ENCODE measurements at places on chromosomes 6 and 20. TPM values are rescaled to one million over a fixed set of nuclear protein-coding genes. Genes with fewer than 3 reads are reported as not detected.

- DNase-seq: no peak
- no peak overlapping the region for H3K4me3 ChIP-seq
- no peaks in the 10 kb centered on the region for H3K4me1 ChIP-seq
These were observed 127.9 kb upstream of the ADGRF1 start for GRCh38 chr6:47169785-47170616.

- peaks cover 5% of the 10 kb centered on the region for H3K4me1 ChIP-seq
- no peaks in the 10 kb centered on the region for H3K36me3 ChIP-seq
- peaks cover 67% of the 10 kb centered on the region for H3K27me3 ChIP-seq
- peak overlapping the region; percentile 80 for H3K4me3 ChIP-seq
These were observed 424 bp upstream of the KIF13A start for GRCh38 chr6:17987697-17988421.

GRCh38 chr20:54084193-54084592 is 13.8 kb upstream of the BCAS1 start:
- peaks cover 6% of the 10 kb centered on the region for H3K4me1 ChIP-seq
- H3K27ac ChIP-seq: no peak overlapping the region
- peaks cover 16% of the 10 kb centered on the region for H3K27me3 ChIP-seq
- no peak overlapping the region for H3K4me3 ChIP-seq
- no peak for DNase-seq
- peaks cover under 1% of the 10 kb centered on the region for H3K36me3 ChIP-seq

The CYP21A2 gene
- total RNA-seq: 0.39 TPM

- no peak overlapping the region for H3K27ac ChIP-seq
- no peaks in the 10 kb centered on the region for H3K4me1 ChIP-seq
- H3K4me3 ChIP-seq: no peak overlapping the region
These were observed 374.1 kb upstream of the MANEA start for GRCh38 chr6:95203153-95203754.

DNA sequence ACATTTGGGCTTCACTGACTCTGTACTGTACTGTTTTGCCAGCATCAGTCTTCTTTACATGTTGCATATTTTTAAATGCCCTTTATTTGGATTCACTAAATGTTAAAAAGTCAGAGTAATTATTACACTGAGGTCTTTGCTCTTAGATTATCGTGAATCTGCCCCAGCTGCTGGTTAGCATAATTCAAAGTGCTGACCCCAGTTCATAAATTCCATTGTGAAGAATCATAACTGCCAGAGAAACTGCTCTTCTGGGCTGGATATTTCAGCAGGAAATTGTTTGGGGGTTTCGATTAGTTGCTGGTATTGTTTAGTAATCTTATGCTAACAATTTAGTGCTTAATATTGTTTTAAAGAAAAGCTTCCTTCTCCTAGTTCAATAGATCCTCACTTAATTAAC is 682.1 kb upstream of the MAP3K7 start:
- H3K27me3 ChIP-seq: no peaks in the 10 kb centered on the region
- no peak for DNase-seq
- H3K27ac ChIP-seq: no peak overlapping the region
- H3K4me1 ChIP-seq: no peaks in the 10 kb centered on the region

- no peaks in the 10 kb centered on the region for H3K36me3 ChIP-seq
- peaks cover 31% of the 10 kb centered on the region for H3K27me3 ChIP-seq
- peaks cover 16% of the 10 kb centered on the region for H3K4me1 ChIP-seq
These were observed 22.5 kb upstream of the HFE start for GRCh38 chr6:26064619-26065257.

DNA sequence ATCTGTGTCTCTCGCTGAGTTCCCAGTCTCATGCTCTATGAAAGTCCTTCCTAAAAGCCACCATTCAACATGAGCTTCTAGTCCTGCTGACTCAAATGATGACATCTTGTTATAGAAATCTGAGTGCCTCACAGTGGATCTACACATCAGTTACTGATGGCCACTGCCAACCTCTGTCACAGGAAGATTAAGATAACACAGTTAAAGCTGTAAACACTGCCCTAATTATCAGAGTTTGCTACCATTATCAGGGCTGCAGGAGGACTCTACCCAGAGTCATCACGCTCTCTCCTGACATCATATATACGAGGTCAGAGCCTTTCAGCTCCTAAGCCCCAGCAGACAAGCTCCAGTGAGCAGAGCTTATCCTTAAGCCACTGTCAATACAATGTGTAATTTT is 63.2 kb downstream of the HIVEP2 start:
- H3K27ac ChIP-seq: no peak overlapping the region
- H3K36me3 ChIP-seq: peaks cover 46% of the 10 kb centered on the region
- H3K27me3 ChIP-seq: no peaks in the 10 kb centered on the region
- peaks cover 52% of the 10 kb centered on the region for H3K4me1 ChIP-seq
- no peak overlapping the region for H3K4me3 ChIP-seq

DNA sequence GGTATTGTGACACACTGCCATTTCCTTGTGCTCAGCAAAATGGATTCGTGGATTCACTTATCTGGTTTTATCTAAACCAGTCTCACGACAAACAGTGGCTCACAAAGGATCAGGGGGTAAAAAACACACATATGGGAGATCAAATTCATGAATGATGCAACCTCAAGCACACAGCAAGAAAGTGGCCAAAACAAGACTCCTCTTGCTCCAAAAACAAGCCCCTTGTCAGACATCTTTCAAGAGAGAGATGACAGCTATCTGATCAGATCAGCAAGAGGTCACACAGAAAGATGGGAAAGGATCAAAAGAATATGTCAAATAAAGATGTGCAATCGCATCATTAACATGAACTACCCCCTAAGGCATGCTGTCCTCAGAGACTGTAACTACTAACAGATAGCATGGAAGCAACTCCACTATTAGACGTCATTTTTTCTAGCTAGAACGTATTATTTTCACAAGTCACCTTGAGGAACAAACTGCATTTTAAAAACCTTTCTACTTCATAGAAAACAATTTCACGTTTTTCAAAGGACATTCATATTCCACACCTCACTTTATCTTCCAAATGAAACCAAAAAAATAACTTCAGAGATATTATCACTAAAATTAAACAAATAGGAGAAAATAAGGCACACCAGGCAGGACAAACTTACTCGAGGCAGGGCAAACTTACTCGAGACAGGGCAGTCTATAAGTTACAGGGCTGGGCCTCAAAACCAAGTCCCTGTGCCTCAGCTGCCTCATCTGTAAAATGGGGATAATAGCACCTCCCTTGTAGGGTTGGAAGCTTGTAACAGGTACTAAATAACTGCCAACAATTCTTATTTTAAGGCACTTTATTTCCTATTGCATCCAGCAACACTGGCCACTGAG is 122.3 kb downstream of the PREX1 start:
- peaks cover 48% of the 10 kb centered on the region for H3K36me3 ChIP-seq
- H3K4me3 ChIP-seq: no peak overlapping the region
- H3K4me1 ChIP-seq: peaks cover 20% of the 10 kb centered on the region
- DNase-seq: no peak
- H3K27ac ChIP-seq: peak overlapping the region; percentile 1

DNA sequence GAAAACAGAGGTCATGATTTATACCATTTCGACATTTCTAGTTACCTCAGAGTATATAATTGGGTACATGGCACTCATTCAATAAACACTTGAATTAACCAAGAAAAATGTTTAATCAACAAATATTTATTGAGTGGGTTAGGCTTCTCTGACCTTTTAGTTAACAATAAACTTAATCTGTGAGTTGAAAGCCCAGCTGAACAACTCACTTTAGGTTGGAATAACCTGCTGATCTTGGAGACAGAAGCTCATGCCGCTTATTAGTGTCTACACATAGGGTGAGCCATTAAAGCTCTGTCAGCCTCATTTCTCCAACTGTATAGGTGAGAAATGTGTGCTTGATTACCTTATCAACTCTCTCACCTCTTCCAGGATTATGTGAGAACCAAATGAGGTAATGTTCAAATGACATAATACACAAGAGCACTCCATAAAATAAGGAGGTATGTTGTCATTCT is 98.2 kb upstream of the DTNBP1 start:
- H3K4me3 ChIP-seq: no peak overlapping the region
- H3K4me1 ChIP-seq: peaks cover 14% of the 10 kb centered on the region
- no peaks in the 10 kb centered on the region for H3K27me3 ChIP-seq
- no peak for DNase-seq
- H3K27ac ChIP-seq: no peak overlapping the region
- no peaks in the 10 kb centered on the region for H3K36me3 ChIP-seq

- peaks cover 18% of the 10 kb centered on the region for H3K4me1 ChIP-seq
- H3K27me3 ChIP-seq: peaks cover 37% of the 10 kb centered on the region
- H3K36me3 ChIP-seq: no peaks in the 10 kb centered on the region
- no peak overlapping the region for H3K27ac ChIP-seq
- peak; percentile 75 for DNase-seq
- H3K4me3 ChIP-seq: peak overlapping the region; percentile 75
These were observed 1.6 kb downstream of the MARCKS start for GRCh38 chr6:113858480-113859348.

- H3K36me3 ChIP-seq: no peaks in the 10 kb centered on the region
- peaks cover 2% of the 10 kb centered on the region for H3K27me3 ChIP-seq
- H3K27ac ChIP-seq: no peak overlapping the region
- peaks cover 7% of the 10 kb centered on the region for H3K4me1 ChIP-seq
These were observed 10.1 kb upstream of the NXT1 start for GRCh38 chr20:23340524-23340923.

DNA sequence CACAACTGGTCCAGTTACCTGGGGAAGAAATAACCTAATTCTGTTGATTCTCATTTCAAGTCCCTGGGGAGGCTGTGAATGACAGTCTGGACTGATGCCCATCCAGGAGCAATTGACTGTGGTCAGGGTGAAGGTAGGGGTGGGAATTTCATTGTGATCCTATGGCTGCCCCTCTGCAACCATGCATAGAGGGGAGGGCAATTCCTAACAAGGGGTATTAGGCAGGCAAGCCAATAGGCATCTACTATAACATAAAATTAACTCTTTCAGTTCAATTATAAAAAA is 44.0 kb upstream of the TRAM2 start:
- no peak overlapping the region for H3K27ac ChIP-seq
- no peaks in the 10 kb centered on the region for H3K4me1 ChIP-seq
- no peaks in the 10 kb centered on the region for H3K36me3 ChIP-seq
- DNase-seq: no peak

DNA sequence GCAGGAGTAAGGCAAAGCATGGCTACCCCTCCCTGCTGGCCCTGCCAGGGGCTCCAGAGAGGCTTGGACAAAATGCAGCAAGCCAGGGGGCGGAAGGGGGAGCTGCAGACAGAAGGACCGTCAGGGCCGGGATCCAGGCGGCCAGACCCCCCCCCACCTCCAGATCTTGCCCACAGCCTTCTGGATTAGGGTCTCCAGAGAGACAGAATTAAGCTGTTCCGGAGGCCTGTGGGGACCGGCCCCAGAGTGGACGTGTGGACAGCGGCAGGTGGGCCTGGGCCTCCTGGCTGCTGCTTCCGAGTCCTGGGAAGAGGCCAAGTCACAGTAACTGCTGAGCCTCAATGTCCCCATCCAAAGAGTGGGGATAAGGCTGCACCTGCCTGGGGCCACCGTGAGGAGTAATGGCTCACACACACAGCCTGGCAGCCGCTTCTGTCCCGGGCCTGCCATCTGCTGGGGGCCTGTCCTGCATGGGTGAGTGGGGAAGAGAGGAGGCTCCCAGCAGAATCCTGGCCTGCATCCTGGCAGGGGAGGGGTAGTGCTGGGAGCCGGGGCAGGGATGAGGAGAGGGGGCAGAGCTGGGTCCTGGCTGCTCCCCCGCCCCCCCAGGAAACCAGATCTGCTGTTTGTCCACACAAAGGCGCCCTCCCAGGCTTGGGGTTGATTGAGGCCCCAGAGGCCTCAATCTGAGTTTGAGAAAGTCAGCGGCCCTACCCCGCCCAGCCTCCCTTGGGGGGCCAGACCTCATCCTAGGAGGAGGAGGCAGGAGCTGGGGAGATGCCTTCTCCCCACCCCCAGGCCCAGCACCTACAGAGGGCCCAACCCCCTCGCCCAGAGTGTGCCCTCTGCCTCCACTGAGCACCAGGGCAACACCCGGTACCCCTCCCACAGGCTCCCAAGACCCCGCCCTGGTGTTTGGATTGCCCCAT is 3.9 kb downstream of the LAMA5 start:
- no peak overlapping the region for H3K27ac ChIP-seq
- H3K4me1 ChIP-seq: no peaks in the 10 kb centered on the region
- H3K36me3 ChIP-seq: no peaks in the 10 kb centered on the region
- DNase-seq: no peak
- H3K4me3 ChIP-seq: no peak overlapping the region

The NEU1 gene
- 21.3 TPM for total RNA-seq

GRCh38 chr6:139751179-139751578 is 376.7 kb upstream of the CITED2 start:
- no peak for DNase-seq
- H3K27ac ChIP-seq: no peak overlapping the region
- no peaks in the 10 kb centered on the region for H3K4me1 ChIP-seq
- no peaks in the 10 kb centered on the region for H3K27me3 ChIP-seq

DNA sequence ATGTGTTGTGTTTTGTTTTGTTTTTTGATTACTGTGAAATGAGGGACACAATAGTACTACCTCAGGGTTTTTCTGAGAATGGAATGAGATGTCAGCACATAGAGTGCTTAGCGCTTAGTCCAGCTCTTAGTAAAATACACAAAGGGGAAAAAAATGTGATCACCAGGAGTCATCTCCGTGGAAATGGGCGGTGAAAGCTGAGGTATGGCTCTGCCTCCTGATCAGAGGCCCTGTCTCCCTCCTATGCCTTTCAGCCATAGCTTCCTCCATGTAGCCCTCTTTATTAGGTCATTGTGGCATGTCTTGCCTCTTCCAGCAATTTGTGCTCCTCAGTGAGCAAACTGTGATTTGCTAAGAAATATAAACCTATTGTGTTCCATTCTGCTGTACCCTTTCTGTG is 13.0 kb downstream of the PSMF1 start:
- H3K27me3 ChIP-seq: no peaks in the 10 kb centered on the region
- H3K4me3 ChIP-seq: no peak overlapping the region
- peaks cover 11% of the 10 kb centered on the region for H3K4me1 ChIP-seq
- H3K27ac ChIP-seq: no peak overlapping the region
- DNase-seq: no peak
- H3K36me3 ChIP-seq: peaks cover 89% of the 10 kb centered on the region

DNA sequence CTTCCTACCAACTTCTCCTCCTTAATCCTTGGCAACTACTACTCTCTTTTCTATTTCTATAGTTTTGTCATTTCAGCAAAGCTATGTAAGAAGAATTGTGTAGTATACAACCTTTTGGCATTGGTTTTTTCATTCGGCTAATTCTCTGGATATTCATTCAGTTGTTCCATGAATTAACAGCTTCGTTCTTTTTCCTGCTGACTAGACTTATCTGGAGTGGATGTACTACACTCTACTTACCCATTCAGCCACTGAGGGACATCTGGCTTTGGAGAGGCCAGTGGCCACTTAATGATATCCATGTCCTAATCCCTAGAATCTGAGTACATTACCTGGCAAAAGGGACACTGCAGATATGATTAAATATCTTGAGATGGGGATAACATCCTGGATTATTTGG is 623.9 kb downstream of the DOK5 start:
- H3K27me3 ChIP-seq: no peaks in the 10 kb centered on the region
- no peak for DNase-seq
- no peak overlapping the region for H3K27ac ChIP-seq
- no peak overlapping the region for H3K4me3 ChIP-seq

DNA sequence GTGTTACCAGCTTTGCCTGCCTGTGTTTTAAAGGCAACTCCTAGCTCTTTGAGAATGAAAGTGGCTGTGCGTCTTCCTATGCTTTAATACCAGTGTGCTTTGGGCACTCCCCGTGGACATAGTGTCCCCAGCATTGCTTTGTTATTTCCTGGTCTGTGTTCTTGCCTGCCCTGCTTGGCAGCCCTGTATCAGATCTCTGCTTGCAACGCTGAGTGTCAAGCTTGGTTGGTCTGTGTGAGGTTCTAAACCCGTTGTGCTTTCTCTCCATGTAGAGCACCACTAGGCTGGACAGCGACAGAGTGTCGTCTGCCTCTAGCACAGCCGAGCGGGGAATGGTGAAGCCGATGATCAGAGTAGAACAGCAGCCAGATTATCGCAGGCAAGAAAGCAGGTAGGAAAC is 80.2 kb downstream of the AFDN start:
- no peak for DNase-seq
- no peak overlapping the region for H3K4me3 ChIP-seq
- no peaks in the 10 kb centered on the region for H3K4me1 ChIP-seq
- no peaks in the 10 kb centered on the region for H3K27me3 ChIP-seq
- no peaks in the 10 kb centered on the region for H3K36me3 ChIP-seq
